ENCODE measurements at places on chromosomes 7 and 10. TPM values are rescaled to one million over a fixed set of nuclear protein-coding genes. Genes with fewer than 3 reads are reported as not detected.

CPN1 gene
- not detected for total RNA-seq

GRCh38 chr7:143493751-143494150 is 16.1 kb downstream of the TAS2R41 start:
- H3K27me3 ChIP-seq, result no peaks in the 10 kb centered on the region
- no peak overlapping the region for H3K27ac ChIP-seq
- H3K4me3 ChIP-seq, result no peak overlapping the region

- H3K4me1 ChIP-seq, result no peaks in the 10 kb centered on the region
- H3K27me3 ChIP-seq, result no peaks in the 10 kb centered on the region
- H3K36me3 ChIP-seq, result no peaks in the 10 kb centered on the region
- no peak overlapping the region for H3K27ac ChIP-seq
Observed at GRCh38 chr10:113390896-113391295, 162.0 kb upstream of the HABP2 start.

- DNase-seq, result no peak
- H3K27ac ChIP-seq, result no peak overlapping the region
- H3K4me3 ChIP-seq, result no peak overlapping the region
- no peaks in the 10 kb centered on the region for H3K36me3 ChIP-seq
Observed at GRCh38 chr10:22268503-22268902, 47.7 kb upstream of the COMMD3 start.

DNA sequence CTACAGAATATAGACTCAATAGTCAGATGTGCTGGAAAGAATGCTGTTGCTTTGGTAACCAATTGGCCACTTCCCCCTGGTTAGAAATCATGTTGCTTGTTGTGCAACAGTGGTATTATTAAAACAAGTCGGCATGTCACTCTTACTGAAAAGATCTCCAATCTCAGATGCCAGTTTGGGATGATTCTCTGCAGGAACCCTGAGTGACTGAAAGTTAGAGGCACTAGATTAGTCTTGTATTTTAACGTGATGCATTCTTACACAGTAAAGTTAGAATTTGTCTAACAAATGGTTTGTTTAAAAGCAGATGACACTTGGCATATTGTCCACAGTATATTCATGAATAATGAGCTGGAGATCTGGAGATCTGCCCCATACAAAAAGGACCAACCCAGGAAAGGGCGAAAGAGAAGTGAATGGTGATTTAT is 287.6 kb downstream of the TWIST1 start:
- H3K36me3 ChIP-seq, result no peaks in the 10 kb centered on the region
- no peak overlapping the region for H3K27ac ChIP-seq

DNA sequence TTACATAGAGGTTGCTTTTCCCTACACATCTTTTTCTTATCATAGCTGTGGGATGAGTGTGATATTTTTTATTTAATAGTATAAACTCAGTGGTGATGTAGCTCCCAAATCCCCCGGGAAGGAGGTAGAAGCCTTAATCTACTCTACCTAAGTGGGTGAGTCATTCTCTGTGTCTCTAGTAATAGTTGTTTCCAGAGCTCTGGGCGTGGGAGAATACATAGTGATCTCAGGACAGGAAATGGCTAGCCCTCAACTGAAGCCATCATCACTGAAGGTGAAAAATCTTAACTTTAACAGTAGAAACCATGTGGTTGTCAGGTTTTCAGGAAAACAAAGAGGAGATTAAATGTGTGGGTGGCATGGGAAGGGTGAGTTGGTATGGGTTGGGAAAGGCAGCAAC is 278.4 kb downstream of the ANKRD30A start:
- no peaks in the 10 kb centered on the region for H3K4me1 ChIP-seq
- no peak for DNase-seq
- no peaks in the 10 kb centered on the region for H3K27me3 ChIP-seq
- H3K36me3 ChIP-seq, result no peaks in the 10 kb centered on the region
- no peak overlapping the region for H3K27ac ChIP-seq

GRCh38 chr7:37113661-37114355 is 334.9 kb downstream of the ELMO1 start:
- H3K4me3 ChIP-seq, result no peak overlapping the region
- no peak for DNase-seq
- no peaks in the 10 kb centered on the region for H3K27me3 ChIP-seq
- H3K4me1 ChIP-seq, result no peaks in the 10 kb centered on the region

Measured in heart left ventricle (tissue), 16 donors.